ENCODE measurements at places on chromosomes 3 and 15. TPM values are rescaled to one million over a fixed set of nuclear protein-coding genes. Genes with fewer than 3 reads are reported as not detected.

GCSAM gene
- total RNA-seq = not detected

CCDC80 gene
- total RNA-seq = 27.1 TPM

GRCh38 chr15:78563092-78563491 is 2.2 kb upstream of the CHRNA5 start:
- no peaks in the 10 kb centered on the region for H3K4me1 ChIP-seq
- H3K27me3 ChIP-seq = peaks cover 22% of the 10 kb centered on the region
- no peaks in the 10 kb centered on the region for H3K36me3 ChIP-seq
- no peak overlapping the region for H3K4me3 ChIP-seq
- no peak overlapping the region for H3K27ac ChIP-seq

TMC3 gene
- total RNA-seq = 0.43 TPM

GRCh38 chr15:49987198-49987785 is 131.7 kb downstream of the ATP8B4 start:
- H3K36me3 ChIP-seq = no peaks in the 10 kb centered on the region
- no peak overlapping the region for H3K4me3 ChIP-seq
- H3K27ac ChIP-seq = peak overlapping the region; percentile 7
- no peak for DNase-seq
- H3K4me1 ChIP-seq = peaks cover 11% of the 10 kb centered on the region

C3orf49 gene
- total RNA-seq = not detected

ZPLD1 gene
- 0.12 TPM for total RNA-seq

- H3K4me1 ChIP-seq = no peaks in the 10 kb centered on the region
- no peaks in the 10 kb centered on the region for H3K36me3 ChIP-seq
- H3K27ac ChIP-seq = no peak overlapping the region
- no peaks in the 10 kb centered on the region for H3K27me3 ChIP-seq
Observed at GRCh38 chr3:53116956-53117355, 13.3 kb downstream of the RFT1 start.

A4GNT gene
- total RNA-seq = 0.67 TPM

EXOSC7 gene
- 53.3 TPM for total RNA-seq

GRCh38 chr3:33877187-33877586 is 78.8 kb downstream of the PDCD6IP start:
- H3K4me3 ChIP-seq = no peak overlapping the region
- no peaks in the 10 kb centered on the region for H3K4me1 ChIP-seq
- no peak for DNase-seq
- H3K36me3 ChIP-seq = no peaks in the 10 kb centered on the region
- no peaks in the 10 kb centered on the region for H3K27me3 ChIP-seq

- peaks cover 14% of the 10 kb centered on the region for H3K27me3 ChIP-seq
- H3K27ac ChIP-seq = no peak overlapping the region
- H3K4me3 ChIP-seq = no peak overlapping the region
Observed at GRCh38 chr3:46368569-46368968, 2.2 kb upstream of the CCR5 start.

DNA sequence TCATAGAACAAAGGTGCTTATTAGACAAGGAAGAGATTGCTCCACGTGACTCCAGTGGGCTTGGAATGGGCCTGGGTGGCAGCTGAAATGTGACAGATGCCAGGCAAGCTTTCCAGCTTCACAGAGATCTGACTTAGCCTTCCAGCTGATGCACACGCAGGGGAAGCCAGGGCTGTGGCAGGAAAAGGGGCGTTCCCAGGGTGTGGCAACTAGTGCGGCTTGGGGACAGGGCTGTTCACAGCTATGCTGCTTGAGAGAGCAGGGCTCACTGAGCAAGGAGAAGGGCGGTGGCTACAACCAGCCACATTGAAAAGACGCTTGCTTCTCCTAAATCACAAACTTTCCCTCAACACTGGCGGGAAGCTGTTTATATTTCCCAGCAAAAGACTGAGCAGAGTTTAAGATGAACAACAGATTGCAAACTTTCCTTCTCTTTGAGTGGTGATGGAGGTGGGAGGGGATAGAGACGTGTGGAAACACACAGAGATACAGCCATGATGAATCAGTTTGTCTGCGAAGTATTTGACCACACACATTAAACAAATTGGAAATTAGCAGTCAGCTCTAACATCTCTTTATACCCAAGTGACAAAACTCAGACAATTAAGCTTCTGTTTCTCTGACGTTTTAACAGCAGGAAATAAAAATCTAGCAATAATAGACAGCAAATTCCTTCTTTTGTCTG is 127.5 kb downstream of the BDH1 start:
- no peaks in the 10 kb centered on the region for H3K27me3 ChIP-seq
- no peaks in the 10 kb centered on the region for H3K36me3 ChIP-seq
- H3K4me3 ChIP-seq = no peak overlapping the region
- peak; percentile 82 for DNase-seq

- no peak overlapping the region for H3K27ac ChIP-seq
- H3K27me3 ChIP-seq = no peaks in the 10 kb centered on the region
- no peaks in the 10 kb centered on the region for H3K36me3 ChIP-seq
Observed at GRCh38 chr15:43239732-43240491, 19.1 kb upstream of the EPB42 start.

NLGN1 gene
- 8.5 TPM for total RNA-seq

PIGBOS1 gene
- total RNA-seq = 35.0 TPM

- H3K4me1 ChIP-seq = no peaks in the 10 kb centered on the region
- no peak overlapping the region for H3K4me3 ChIP-seq
- no peak overlapping the region for H3K27ac ChIP-seq
Observed at GRCh38 chr15:52241489-52241888, 50.3 kb upstream of the GNB5 start.

GRCh38 chr3:156149876-156150275 is 29.5 kb downstream of the KCNAB1 start:
- DNase-seq = no peak
- H3K4me1 ChIP-seq = no peaks in the 10 kb centered on the region
- no peaks in the 10 kb centered on the region for H3K27me3 ChIP-seq
- H3K4me3 ChIP-seq = no peak overlapping the region

- no peak overlapping the region for H3K4me3 ChIP-seq
- H3K27me3 ChIP-seq = no peaks in the 10 kb centered on the region
Observed at GRCh38 chr3:53357458-53357857, 10.1 kb upstream of the DCP1A start.

- H3K27me3 ChIP-seq = no peaks in the 10 kb centered on the region
- H3K36me3 ChIP-seq = no peaks in the 10 kb centered on the region
- peak overlapping the region; percentile 32 for H3K27ac ChIP-seq
- peaks cover 33% of the 10 kb centered on the region for H3K4me1 ChIP-seq
Observed at GRCh38 chr3:172096881-172097420, 57.6 kb downstream of the FNDC3B start.

DNA sequence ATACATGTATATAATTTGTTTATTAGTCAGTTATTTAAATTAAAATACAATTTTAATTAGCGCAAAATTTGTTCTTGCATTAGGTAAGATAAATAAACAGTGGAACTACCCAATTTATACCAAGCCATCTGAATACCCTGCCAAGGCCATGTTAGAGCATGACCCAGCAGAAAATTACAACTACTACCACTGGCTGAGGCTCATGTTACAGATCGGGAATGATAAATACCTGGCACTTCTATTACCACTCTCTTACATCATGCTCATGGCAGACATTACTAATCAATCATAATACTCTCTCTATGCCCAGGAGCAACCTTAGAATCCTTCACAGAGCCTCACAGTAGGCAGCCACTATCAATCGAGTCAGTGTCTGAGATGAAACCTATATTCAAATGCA is 21.2 kb upstream of the LMOD3 start:
- DNase-seq = no peak
- no peak overlapping the region for H3K27ac ChIP-seq
- H3K27me3 ChIP-seq = no peaks in the 10 kb centered on the region
- no peak overlapping the region for H3K4me3 ChIP-seq
- no peaks in the 10 kb centered on the region for H3K36me3 ChIP-seq

DNA sequence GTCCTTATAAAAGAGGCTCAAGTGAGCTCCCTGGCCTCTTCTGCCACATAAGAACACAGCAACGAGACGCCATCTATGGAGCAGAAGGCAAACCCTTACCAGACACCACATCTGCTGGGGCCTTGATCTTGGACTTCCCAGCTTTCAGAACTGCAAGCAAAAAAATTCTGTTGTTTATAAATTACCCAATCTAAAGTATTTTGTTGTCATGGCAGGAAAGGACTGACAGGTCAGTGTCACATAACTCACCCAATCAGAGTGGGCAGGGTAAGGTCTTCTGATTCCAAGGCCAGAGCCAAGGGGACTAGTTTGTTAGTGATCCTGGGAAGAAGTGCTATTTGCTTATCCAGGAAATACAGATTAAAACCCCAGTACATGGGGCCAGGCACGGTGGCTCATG is 98.9 kb downstream of the HMG20A start:
- no peaks in the 10 kb centered on the region for H3K27me3 ChIP-seq
- no peak overlapping the region for H3K27ac ChIP-seq
- H3K4me1 ChIP-seq = no peaks in the 10 kb centered on the region
- no peaks in the 10 kb centered on the region for H3K36me3 ChIP-seq

DNA sequence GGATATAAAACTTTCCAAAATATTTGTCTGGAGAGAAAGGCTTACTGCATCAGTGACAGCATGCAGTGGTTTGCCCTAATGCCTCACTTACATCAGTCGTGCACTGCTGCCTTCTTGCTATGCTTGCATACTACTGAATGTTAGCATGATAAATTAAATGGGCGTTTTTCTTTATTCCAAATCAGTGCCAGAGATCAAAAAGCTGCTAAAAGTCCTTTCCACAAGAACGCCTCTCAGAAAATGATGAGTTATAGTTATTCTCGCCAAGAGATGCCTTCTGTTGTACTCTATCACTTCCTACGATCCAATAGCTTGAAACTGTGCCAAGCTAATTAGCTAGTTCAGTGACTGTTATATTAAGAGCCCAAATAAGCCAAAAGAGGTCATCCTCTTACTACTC is 345.8 kb upstream of the ROBO2 start:
- no peaks in the 10 kb centered on the region for H3K27me3 ChIP-seq
- DNase-seq = no peak
- no peaks in the 10 kb centered on the region for H3K36me3 ChIP-seq
- H3K4me1 ChIP-seq = no peaks in the 10 kb centered on the region
- H3K4me3 ChIP-seq = no peak overlapping the region

- no peaks in the 10 kb centered on the region for H3K27me3 ChIP-seq
- H3K4me1 ChIP-seq = no peaks in the 10 kb centered on the region
- H3K27ac ChIP-seq = no peak overlapping the region
- H3K36me3 ChIP-seq = no peaks in the 10 kb centered on the region
- no peak overlapping the region for H3K4me3 ChIP-seq
- no peak for DNase-seq
Observed at GRCh38 chr3:64410226-64410625, 185.0 kb upstream of the PRICKLE2 start.

GOLGA6A gene
- not detected for total RNA-seq

FBXL22 gene
- 0.60 TPM for total RNA-seq

Data from hepatocyte (in vitro differentiated cells).